ENCODE measurements at places on chromosomes 1 and 21.

DNA sequence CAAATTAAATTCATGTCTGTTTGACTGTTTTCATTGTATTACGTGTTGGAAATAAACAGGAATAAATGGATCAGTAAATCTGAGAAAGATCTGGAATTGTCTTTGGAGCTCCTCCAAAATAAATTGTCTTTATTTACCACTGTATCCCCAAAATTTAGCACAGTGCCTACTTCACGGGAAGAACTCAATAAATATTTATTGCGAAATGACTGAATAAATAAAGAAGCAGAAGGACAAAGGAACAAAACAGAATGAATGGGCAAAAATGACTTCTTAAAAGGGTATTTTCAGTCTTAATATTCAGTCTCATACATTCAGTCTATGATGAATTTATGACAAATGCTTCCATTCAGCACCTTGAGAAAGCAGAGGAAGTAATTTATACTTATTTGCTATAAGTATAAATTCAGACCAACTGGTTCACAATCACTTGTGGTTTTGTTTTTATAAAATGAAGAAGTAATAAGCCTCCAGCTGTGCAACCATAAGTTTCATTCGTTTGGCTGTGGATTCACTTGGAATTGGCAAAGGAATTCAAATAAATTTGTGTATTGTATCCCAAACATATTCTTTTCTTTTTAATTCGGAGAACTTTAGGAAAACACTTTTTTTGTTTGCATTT is 19.2 kb upstream of the PRKAA2 start:
- no peak for DNase-seq

GRCh38 chr1:182391028-182391361 is 595 bp downstream of the GLUL start:
- DNase-seq: no peak

DNA sequence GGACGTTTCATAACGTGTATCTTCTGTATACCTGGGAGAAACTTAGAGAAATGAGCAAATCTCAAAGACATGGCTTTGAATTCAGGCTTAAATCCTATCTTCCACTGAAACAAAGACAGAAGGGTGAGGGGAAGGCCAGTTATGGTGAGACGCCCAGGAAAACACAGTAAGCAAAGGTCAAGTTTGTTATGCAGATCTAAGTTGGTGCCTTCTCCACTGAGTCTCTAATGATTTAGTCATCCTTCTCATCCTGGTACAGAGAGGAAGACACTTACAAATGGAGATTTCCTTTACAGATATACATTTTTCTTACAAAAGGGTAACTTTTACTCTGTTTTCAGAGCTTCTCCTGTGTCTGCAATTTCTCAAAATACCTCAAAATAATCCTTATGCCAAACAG is 64.4 kb downstream of the MAP3K7CL start:
- peak; percentile 42 for DNase-seq

GRCh38 chr1:89806616-89807015 is 14.2 kb upstream of the LRRC8D start:
- no peak for DNase-seq

DNA sequence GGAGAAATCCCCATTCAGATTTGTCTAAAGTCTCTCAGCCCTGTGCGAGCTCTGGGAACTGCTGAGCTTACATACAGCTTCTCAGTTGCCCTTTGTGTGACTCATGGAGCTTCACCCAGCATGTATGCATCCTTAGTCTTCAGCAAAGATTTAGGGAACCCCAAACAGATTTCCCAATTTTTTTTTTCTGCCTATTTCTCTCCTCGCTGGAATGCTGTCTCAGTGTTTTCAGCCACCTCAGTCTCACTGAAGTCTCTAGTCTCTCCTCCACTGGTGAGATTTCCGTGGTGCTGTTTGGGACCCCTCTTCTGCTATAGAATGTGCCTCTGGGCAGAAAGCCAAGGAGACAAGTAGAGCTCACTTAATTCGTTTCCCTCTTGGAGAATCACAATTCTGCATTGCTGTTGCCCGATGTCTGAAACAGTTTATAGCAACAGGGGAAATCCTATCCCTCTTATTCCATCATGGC is 28.1 kb upstream of the TXLNA start:
- DNase-seq: peak; percentile 88

DNA sequence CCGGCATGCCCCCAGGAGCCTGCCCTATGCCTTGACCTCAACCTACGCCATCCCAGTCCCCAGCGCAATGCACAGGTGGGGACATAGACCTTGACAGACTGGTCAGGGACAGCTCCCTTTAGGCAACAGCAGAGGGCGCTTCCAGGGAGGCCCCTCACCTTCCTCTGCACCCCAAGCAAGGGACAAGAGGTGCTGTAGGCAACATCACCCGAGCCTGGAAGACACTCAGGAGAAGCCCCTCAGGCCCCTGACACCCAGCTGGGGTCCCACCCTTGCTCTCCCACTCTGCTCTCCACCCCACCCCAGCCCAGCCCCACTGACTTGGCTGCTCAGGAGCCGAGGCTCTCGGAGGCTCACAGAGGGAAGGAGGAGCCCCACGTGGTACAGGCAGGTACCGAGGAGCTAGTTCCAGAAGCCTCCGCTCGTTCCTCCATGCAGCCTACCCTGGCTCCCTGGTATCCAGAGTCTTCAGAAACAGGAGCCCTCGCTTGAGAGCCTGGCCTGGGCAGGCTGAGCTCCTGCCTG is 2.4 kb upstream of the WNT3A start:
- no peak for DNase-seq

- DNase-seq: no peak
Measured at GRCh38 chr1:101509370-101509769, 272.6 kb downstream of the S1PR1 start.
